ENCODE measurements at places on chromosomes 3 and 15.

GRCh38 chr3:132283916-132284405 is 33.2 kb upstream of the ACP3 start:
- no peak for DNase-seq

DNA sequence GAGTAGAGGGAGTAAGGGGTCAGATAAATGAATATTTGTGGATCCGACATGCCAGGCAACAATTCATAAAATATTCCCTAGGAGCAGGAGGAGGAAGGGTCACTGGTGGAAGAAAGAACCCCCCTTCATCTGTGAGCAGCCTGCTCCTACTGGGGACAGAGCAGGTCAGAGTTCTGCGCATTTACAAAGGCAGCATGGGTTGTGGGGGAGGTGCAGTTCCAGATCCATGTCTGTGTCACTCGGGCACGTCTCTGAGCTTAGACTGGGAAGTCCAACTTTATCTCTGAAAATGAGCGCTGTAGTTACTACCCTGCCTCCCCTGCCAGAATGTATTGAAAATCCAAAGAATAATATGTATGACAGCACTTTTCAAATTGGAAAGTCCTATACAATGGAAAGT is 115.2 kb downstream of the GABRG3 start:
- DNase-seq: no peak

- DNase-seq: no peak
Measured at GRCh38 chr3:13349823-13350222, 70.3 kb downstream of the NUP210 start.

DNA sequence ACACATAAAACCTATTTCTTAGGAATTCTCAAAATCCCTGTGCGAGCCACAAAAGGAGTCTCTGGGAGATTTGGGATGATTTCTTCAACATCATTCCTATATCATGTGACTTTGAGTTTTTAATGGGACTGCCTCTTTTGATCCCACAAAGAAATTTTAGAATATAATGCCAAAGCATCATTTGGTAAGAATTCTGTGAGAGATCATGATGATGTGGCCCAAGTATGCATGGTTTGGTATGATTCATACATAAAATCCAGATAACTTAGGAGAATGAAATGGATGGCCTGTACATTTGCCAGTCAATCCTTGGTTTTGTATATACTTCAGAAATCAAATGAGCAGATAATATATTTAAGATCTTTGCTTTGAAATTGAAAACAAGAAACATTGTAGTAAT is 61.3 kb downstream of the UBE2E2 start:
- DNase-seq: no peak

GRCh38 chr15:57321485-57321884 is 54.8 kb upstream of the CGNL1 start:
- no peak for DNase-seq

GRCh38 chr3:124256599-124256998 is 264.7 kb upstream of the ROPN1 start:
- no peak for DNase-seq

- DNase-seq: peak; percentile 52
Measured at GRCh38 chr3:62201438-62202035, 171.8 kb downstream of the FEZF2 start.

DNA sequence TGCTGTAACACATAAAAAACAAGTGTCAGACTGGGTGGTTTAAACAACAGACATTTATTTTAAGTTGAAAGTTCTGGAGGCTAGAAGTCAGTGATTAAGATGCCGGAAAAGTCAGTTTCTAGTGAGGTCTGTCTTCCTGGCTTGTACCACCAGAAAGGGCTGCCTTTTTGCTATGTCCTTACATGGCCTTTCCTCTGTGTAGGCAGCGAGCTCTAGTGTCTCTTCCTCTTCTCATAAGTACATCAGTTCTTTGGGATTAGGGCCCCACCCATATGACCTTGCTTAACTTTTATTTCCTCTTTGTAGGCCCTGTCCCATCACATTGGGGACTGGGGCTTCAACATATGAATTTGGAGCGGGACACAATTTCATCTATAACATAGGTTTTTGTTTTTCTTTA is 128.0 kb downstream of the BBX start:
- no peak for DNase-seq

DNA sequence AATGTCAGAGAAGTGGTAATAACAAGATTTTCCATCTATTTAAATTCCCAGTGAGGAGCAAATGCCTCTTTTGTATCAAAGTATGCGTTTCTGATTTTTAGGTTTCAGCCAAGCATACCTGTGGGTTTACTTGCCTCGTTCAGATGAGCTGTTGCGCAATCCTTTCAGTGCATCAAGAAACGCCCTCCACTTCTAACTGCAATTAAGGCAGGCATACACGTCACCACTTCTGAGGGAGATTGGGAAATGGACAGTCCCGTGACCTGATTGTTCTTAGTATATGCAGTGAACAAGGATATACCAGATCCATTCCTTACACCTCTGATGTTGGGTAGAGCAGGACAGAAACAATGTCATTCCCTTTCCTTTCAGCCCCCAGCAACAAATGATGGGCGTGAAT is 219.0 kb downstream of the ITPR1 start:
- DNase-seq: no peak

DNA sequence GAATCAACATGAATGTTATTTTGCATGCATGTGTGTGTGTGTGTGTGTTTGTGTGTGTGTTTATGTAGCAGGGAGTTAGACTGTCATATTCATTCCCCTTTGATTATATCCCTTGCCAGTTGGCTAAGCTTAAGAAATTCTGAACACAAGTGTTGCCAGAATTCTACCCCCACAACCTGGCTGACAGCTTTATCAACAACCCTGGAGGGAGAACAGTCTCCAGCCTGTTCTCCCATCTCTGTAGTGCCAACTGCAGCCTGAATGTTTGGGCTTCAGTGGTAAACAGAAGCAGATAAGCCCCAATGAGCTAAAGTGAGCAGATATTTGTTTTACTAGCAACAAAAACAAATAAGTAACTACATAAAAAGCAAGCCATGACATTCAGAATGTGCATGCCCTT is 162.6 kb upstream of the ABI3BP start:
- DNase-seq: no peak

GRCh38 chr15:27743638-27744037 is 355.5 kb downstream of the OCA2 start:
- no peak for DNase-seq

DNA sequence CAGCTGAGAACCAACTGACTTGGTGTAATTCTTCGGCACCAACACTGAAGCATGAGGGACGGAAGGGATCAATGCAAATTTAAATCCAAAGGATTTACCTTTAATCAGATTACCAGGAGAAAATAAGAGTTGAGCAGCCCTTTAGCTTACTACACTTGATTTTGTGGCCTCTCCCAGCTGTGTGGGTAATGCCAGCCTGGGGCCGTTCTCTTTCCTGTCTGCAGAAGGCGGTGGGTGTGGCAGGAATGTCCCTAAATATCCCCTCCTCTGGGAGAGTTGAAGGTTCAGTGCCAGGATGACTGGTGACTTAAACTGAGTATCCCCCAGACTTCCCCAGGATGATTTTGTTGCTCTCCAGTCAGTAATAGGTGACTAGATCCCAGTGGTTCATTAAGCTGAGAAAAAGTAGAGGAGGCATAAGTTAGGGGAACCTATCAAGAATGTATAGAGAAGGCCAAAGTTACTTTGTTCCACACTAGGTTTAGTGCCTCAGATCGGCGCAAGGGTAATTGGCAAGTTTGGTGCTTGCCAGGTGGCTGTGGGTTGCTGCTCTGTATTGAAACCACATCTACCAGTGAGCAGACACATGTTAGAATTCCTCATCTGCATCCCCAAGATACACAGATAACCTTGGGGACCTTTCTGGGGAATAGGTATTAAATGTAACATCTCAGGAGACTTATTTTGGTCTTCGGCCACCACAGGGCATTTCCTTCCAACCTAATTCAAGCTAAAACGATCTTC is 23.1 kb downstream of the MAPKBP1 start:
- no peak for DNase-seq

DNA sequence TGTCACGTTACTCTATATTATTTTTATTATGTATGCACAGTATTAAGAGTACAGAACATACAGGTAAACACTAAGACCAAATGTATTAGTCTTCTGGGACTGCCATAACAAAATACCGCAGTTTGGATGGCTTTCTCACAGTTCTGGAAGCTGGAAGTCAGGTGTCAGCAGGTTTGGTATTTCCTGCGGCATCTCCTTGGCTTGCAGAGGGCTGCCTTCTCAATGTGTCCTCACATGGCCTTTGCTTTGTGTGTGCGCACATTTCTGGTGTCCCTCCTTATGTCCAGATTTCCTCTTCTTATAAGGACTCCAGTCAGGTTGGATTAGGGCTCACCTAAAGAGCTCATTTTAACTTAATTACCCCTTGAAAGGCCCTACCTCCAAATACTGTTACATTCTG is 53.8 kb upstream of the CPOX start:
- DNase-seq: no peak

- DNase-seq: no peak
Measured at GRCh38 chr3:16570113-16570512, 35.1 kb downstream of the DAZL start.

DNA sequence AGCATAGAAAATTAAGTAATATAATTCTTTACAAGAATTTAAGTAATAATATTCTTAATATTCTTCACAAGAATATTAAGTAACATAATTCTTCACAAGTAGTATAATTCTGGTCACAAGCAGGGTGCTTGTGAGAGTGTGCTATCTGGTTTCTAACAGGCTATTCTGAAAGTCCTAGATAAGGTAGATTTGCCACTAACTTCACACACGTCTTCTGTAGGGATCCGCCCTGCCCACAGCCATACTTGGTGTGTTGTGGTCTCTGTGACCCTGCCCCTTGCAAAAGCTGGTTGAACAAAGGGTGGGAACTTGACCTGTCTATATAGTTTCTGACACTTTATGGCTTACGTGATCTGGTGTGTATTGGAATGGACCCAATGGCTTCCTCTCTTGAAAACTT is 253.4 kb upstream of the MDFIC2 start:
- no peak for DNase-seq

- no peak for DNase-seq
Measured at GRCh38 chr3:27542476-27542875, 58.3 kb upstream of the SLC4A7 start.

GRCh38 chr15:41934843-41935242 is 37.5 kb downstream of the EHD4 start:
- DNase-seq: no peak

- DNase-seq: no peak
Measured at GRCh38 chr15:39833515-39833981, 50.9 kb upstream of the FSIP1 start.

DNA sequence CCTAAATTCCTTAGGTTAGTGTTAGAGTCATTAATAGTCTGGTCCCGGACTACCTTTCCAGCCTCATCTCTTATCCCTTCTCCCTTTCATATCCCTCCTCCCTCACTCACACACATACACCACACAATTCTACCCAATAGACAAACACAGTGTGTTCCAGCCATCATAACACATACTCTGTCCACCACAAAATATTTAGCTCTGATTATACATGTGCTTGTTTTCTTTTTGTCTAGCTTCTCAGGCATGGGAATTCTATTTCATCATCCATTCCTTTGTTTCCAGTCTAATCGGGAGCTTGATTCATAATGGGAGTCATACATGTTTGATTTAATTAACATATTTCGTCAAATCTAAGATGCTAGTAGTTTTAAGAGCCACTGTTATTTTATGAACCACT is 161.8 kb upstream of the BFSP2 start:
- DNase-seq: no peak

GRCh38 chr3:176428552-176428951 is 768.7 kb downstream of the TBL1XR1 start:
- DNase-seq: no peak

DNA sequence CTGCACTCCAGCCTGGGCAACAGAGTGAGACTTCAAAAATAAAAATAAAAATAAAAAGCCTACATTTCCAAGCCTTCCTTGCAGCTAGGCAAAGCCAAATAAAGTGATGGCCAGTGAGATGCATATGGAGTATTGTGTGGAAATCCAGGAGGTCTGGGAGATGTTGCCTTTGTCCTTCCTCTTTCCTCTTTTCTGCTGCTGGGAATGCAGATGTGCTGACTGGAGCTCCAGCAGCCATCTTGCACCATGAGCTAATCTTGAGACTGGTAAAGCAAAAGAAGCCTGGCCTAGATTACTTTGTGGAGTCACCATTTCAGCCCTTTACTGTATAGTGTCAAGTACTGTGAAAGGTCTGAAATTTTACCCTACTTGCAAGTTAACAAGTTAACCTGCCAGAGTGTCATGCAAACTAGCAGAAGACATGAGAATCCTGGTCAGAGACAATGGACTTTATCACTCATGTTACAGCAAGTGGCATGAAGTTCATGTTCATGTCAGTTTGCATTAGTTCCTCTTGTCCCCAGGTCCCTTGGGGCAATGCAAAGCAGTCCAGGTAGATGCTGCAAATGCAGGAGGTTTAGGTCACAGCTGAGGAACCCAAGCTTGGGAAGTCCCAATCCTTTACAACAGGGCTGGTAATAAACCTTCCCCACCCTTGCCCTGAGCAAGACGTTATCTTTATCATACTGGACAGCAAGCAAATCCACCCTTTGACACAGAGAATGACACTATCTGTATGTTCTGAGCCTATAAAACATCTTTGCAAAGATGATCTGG is 103.1 kb downstream of the TLE3 start:
- no peak for DNase-seq
